ENCODE measurements at places on chromosomes 12 and 14.
A peak's percentile ranks its signal among the peaks of the same experiment; 100 is the strongest.

- no peak for DNase-seq
These were observed 12.3 kb downstream of the EMP1 start for GRCh38 chr12:13208533-13209435.

DNA sequence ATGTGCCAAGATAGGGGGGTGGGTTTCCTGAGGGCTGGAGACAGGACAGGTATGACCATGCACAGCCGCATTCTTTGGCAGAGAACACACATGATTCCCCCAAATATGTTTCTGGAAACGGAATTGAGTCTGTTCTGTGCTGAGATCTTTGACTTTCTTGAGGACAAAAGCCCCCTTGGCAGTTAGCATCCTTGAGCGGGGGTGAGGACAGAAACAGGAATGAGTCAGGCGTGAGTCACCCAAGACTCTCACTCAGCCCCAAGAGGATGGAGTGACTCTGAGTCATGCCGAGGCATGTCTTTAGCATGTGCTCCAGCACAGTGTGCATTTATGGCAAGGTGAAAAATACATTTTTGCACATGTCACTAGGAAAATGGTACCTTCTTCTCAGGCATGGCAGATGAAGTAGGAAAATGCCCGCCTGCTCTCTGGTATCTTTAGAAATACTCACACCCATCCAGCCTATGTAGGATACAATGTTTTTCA lies 52.1 kb downstream of the DAD1 start:
- DNase-seq, result peak; percentile 85

GRCh38 chr12:49885118-49885517 lies 18.6 kb downstream of the FAIM2 start:
- no peak for DNase-seq

DNA sequence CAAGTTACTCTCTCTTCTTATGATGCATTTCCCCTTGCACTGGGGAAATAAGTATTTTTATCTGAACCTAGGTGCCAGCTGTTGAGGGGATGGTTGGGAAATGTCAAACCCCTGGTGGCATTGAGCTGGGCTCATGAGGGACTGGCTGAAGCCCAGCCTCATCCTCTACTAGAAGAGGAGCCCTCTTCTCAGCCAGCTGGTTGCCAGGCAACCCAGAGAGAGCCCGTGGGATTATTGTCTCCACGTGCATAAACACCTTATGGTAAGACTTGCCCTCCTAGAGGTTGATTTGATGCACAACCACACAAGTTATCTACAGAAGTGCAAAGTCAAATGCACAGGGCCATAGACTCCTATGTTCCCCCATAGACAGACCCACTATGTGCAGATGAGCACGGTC lies 89.8 kb downstream of the WSCD2 start:
- no peak for DNase-seq

DNA sequence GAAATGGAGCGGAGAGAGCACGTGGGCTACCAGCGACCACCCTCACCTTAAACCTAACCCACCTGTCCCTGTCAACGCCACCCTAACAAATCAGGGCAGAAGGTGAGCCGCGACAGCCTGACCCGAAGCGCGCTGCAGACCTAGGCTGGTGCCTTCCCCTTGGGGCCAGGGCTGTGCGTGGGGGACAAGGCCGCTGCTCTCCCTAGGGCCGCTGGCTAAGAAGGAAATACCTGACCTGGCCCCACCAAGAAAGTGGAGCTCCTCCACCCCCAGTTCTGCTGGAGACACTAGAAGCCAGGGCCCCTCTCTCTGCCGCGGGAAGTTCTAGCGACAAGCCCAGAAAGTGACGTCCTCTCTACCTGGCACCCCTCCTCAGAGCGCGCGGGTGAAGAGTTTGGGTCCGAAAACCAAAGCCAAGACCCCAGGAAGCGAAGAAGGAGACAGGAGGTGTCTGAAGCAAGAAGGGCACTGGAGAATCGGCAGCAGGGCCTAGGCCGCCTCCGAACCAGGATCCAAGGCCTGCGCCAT lies 7.5 kb downstream of the SIX1 start:
- DNase-seq, result no peak

DNA sequence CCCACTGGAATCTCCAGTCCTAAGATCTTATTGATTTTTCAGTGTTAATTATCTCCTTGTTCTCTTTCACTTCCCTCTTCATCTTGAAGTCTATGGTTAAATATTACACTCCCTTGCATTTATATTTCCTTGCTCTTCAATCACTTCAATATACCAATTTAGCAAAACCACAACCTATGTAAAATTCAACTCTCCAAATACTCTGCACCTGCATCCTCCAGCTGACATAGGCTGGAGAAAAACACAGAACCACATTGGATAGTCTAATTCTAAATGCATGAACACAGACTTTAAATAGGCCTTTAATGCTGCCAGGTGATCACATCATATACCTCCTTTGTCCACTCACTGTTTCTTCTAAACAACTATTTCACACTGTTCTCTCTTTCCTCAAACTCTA lies 253.8 kb upstream of the GARIN6 start:
- no peak for DNase-seq

GRCh38 chr12:85309125-85309566 lies 29.1 kb downstream of the ALX1 start:
- DNase-seq, result no peak

DNA sequence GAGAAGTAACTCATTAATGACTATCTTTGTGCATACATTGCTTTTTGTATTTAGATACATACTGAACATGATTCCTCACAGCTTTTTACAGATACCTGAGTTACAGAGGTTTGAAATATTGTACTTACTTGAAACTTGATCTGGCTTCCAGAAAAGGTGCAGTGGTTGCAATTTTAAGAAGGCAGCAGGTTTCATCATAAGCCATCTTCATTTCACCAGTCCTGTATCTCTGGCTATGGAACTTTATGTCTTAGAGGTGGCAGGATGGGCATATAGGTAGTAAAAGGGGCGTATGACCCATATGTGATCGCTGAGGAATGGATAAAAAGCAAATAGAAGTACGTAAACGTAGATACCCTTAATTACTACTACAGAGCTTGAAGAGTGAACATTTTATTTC lies 13.7 kb downstream of the ZBTB1 start:
- no peak for DNase-seq
